GM12892 (cell line): ENCODE measurements at places on chromosomes 5 and 9.

- DNase-seq = no peak
Measured at GRCh38 chr5:88785746-88786565, 97.0 kb downstream of the MEF2C start.

DNA sequence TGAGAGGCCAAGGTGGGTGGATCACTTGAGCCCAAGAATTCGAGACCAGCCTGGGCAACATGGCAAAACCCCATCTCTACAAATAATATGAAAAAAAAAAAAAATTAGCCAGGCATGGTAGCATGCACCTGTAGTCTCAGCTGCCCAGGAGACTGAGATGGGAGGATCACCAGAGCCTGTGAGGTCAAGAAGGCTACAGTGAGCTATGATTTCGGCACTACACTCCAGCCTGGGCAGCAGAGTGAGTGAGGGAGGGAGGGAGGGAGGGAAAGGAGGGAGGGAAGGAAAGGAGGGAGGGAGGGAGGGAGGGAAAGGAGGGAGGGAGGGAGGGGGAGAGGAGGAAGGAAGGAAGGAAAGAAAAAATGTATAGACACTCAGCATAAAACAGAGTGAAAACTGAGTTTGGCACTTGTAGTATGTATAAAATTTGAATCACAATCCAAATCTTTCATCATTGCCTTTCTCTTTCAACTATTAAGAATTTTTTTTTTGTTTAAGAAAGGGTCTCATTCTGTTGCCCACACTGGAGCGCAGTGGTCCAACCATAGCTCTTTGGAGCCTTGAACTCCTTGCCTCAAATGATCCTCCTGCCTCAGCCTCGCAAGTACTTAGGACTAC lies 27.8 kb downstream of the SERINC5 start:
- DNase-seq = no peak

GRCh38 chr9:36037549-36038122 lies 923 bp downstream of the RECK start:
- DNase-seq = no peak

GRCh38 chr5:172106511-172107356 lies 81.3 kb downstream of the STK10 start:
- DNase-seq = no peak

DNA sequence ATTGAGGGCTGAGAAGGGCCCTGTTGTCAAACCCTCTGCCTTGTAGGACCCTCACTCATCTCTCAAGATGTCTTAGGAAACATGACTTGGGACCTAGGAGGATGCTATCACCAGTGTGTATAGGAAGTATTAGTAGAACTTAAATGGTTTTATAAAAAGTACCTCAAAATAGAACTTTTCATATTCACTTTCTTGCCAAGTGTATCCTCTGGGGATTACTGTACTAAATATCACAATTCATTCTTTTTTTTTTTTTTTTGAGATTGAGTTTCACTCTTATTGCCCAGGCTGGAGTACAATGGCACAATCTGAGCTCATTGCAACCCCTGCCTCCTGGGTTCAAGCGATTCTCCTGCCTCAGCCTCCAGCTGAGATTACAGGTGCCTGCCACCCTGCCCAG lies 56.2 kb downstream of the ARHGEF28 start:
- no peak for DNase-seq

DNA sequence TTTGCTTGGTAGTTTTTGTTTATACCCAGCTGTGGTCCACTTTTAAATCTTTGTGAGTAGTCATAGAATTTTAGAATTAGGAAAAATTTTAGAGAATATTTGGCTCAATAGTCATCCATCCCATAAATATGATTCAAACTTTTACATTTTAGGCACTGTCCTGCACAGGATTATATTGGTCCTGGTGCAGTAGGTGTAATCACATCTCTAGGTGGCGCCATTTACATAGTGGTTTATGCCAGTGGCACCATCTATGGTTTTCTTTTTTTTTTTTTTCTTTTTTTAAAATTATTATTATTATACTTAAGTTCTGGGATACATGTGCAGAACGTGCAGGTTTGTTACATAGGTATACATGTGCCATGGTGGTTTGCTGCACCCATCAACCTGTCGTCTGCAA lies 260.7 kb upstream of the KCNN2 start:
- no peak for DNase-seq

DNA sequence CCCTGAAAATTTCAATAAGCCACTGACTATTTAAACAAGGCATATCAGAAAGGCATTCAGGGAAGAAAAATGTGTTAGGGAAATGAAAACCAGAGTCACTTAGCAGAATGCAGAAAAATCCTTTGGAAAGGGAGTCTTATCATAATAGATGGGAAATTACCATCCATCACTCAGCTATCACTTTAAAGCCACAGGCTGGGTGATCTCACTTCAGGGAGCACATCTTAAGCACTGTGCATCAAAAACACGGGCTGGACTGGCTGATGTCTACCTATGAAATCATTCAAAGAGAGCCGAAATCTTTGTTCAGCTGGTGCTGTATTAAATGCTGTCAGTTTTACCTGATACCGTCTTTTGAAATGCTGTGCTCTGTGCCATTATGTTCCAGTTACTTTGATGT lies 73.5 kb downstream of the C9orf57 start:
- no peak for DNase-seq

- DNase-seq = no peak
Measured at GRCh38 chr9:133944746-133945135, 47.4 kb downstream of the VAV2 start.

DNA sequence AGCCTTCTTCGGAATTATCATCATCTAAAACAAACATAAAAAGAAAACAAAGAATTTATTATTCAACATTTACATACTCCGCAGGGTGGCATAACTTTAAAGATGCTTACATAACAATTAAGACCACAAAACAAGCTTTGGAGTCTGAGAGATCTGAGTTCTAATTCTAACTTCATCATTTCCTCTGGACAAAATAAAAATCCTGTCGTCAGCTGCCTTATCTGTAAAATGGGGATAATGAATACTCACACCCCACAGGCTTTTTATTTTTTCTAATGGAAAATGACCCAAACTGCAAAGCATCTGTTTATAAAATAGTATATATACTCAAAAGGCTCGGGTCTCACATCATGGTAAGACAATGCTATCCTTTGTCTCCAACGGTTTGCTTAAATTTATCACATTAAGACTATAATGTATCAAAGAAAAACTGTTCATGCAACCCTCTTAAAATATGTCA lies 4.3 kb downstream of the ARRDC3 start:
- DNase-seq = no peak

GRCh38 chr5:119315516-119315949 lies 40.3 kb upstream of the TNFAIP8 start:
- peak; percentile 25 for DNase-seq

DNA sequence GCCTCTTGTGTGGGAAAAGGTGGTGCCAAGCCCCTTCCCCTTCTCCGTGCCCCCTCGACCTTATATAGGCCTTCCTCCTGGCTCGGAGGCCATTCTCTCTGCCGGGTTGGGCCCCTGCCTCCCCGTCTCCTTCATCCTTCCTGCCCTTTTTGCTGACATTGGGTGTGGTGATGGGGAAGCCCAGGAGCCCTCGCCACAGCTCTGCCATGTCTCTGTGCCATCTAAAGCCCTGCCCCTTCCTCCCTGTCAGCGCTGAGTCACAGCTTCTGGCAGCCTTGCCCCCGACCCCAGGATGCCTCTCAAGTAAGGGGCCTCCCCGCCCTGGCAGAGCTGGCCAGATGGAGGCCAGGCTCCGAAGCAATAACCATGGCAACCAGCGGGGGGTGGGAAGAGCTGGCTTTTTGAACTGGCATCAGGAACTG lies 30.4 kb downstream of the JADE2 start:
- no peak for DNase-seq

- peak; percentile 19 for DNase-seq
Measured at GRCh38 chr9:70406434-70406862, 8.0 kb downstream of the KLF9 start.

GRCh38 chr9:11016081-11016480 lies 403.3 kb upstream of the PTPRD start:
- DNase-seq = no peak

DNA sequence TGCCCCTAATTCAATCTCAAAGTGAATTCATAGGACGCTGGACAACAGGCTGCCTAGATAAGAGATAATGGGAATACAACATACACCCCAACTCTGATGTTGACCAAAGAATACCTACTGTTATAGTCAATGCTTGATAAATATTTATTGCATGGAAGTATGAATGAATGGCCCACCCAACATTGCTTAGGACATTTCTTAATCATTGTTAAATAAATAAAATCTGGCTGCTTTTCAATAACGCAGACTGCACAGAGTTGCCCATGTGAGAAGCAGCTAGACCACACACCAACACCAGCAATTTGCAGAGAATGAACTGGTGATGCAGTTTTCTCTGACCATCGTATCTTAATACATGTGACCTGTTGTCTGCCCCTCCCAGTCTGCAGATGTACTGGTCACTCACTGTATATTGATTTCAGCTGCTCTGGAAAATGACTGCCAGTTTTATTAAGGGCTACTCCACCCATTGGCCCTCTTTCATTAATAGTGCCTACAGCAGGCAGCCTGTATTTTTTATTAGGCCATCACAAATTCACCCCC lies 236.2 kb upstream of the WWC1 start:
- no peak for DNase-seq

- DNase-seq = no peak
Measured at GRCh38 chr5:105331558-105331957, 1769.0 kb upstream of the NUDT12 start.

GRCh38 chr5:86838083-86838482 lies 220.3 kb downstream of the COX7C start:
- no peak for DNase-seq

DNA sequence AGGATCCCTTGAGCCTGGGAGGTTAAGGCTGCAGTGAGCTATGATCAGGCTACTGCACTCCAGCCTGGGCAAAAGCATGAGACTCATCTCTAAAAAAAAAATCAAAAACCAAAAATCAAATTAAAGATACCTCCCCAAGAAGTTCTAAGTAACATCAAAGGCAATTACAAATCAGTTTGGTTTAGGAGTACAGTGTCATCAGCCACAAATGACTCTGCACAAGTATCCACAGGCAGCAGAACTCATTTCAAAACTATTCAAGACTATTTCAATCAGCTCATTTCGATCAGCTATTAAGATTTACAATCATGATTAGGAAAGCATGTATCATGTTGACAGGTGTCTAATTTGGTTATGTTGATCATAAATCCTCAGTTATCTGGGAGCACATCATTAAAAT lies 19.1 kb downstream of the TRMO start:
- no peak for DNase-seq

GRCh38 chr9:80954521-80954920 lies 734.8 kb downstream of the TLE1 start:
- no peak for DNase-seq

DNA sequence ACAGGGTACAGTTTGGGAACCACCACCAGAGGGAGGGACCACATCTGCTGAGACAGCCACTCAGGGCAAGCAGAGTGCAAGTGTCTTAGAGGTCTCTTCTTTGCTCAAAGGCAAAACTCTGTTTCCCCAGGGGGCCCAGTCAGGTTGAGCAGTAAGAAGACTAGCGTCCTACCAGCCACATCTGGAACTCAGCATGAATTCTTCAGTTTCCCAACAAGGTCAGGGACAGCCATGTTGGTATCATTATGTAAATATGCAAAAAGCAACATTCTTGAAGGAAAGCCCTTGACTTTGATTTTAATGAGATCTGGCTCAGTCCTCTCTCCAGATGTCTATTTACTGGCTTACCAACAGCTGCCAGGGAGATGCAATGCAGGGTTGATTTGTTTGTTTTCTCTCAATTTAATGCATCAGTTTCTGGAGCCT lies 46.7 kb downstream of the TGFBI start:
- DNase-seq = no peak

DNA sequence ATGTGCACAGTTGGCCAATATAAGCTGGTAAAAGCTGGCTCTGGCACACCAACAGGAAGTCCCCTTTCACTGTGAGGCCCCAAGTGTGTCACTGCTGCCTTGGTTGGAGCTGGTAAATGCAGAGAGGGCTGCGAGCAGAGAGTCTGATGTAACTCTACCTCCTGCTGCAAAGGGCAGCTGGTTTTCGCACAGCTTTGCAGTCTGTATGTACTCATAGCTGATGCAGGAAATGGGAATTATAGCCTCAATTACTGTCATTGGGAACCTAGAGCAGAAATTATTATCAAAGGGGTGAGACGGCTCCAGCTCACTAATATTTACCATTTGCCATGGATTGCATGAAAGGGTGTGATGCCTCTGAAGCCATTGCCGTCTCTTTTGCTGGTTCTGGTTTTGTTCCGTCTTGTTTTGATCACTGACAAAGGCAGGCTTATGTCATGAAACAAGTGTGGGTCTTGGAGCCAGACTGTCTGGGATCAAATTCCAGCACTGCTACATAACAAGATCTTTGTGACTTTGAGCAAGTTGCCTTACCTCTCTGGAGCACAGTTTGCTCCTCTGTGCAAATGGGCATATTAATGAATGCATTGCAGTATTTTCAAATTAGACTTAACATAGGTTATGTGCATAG lies 124.3 kb upstream of the SLC25A48 start:
- no peak for DNase-seq

DNA sequence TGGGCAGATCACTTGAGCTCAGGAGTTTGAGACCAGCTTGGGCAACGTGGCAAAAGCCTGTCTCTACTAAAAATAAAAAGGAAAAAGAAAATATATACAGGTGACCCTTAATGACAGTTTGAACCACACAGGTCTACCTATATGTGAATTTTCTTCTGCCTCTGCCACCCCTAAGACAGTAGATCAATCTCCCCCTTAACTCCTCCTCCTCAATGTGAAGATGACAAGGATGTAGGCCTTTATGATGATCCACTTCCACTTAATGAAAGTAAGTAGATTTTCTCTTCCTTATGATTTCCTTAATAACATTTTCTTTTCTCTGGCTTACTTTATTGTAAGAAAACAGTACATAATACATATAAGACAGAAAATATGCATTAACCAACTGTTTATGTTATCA lies 3.4 kb downstream of the AKNA start:
- no peak for DNase-seq

DNA sequence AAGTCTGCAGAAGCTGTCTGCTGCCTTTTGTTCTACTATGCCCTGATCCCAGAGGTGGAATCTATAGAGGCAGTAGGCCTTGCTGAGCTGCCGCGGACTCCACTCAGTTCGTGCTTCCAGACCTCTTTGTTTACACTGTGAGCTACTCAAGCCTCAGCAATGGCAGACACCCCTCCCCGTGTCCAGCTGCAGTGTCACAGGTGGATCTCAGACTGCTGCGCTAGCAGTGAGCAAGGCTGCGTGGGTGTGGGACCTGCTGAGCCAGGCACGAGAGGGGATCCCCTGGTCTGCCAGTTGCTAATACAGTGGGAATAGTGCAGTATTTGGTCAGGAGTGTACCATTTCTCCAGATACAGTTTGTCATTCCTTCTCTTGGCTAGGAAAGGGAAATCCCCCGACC lies 99.6 kb downstream of the SLCO4C1 start:
- DNase-seq = no peak

DNA sequence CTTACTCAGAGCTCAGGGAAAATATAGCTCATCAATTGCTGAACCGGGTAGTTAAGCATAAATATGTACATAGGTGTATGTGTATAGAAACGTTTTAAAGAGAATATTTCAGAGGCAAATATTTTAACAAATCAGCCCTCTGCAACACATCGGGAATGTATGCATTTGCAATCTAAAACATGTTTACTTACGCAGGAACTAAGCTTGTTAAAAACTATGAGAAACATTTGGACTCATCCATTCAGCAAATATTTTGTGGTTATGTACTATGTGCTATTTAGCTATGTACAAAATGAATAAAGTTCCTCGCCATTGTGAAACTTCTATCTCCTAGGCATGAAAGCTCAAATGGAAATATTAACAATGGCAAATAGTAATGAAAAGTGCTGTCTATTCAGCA lies 469.9 kb downstream of the ARHGEF28 start:
- no peak for DNase-seq

- DNase-seq = no peak
Measured at GRCh38 chr5:15510831-15511230, 10.9 kb downstream of the FBXL7 start.
